IMR-90 (cell line): ENCODE measurements at places on chromosomes 12 and 14. TPM values are rescaled to one million over a fixed set of nuclear protein-coding genes. Genes with fewer than 3 reads are reported as not detected.
A peak's percentile ranks its signal among the peaks of the same experiment; 100 is the strongest.

SCFD1 gene
- total RNA-seq, result 74.0 and 143 TPM in 2 replicates

RASAL1 gene
- not detected in 2 replicates for total RNA-seq

ABCC9 gene
- 5.6 and 6.6 TPM in 2 replicates for total RNA-seq

CYP46A1 gene
- total RNA-seq, result under 0.01 and 0.18 TPM in 2 replicates

DNA sequence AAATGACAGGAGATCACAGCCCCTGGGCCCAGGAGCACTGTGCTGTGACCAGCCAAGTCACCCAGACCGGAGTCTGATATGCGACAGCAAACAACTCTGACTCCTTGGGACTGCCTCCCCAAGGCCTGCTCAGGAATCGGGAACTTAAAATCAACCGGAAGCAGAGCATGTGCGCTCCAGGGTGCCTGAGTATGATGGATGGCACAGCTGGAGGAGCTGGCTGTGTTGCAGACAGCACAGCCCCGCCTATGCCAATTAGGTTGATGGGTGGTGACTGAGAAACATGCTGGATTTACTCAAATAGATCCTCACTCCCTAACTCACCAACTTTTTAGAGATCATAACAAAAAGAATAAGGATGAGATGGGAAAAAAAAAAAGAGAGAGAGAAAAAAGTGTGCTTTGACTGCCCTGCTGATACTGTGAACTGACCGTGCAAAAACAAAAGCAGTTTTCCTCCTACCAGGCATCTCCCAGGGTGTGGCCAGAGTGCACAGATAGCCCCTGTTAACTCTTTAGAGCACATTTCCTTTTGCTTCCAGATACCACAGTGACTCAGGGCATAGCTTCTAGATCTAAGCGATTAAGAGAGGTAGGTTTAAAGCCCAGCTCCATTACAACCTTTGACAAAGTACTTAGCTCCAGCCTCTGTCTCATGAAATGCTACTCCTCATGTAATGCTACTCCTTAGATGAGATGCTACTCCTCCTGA, 27.4 kb upstream of the STON2 start:
- DNase-seq, result no peak

- DNase-seq, result peak; percentile 97
These were observed 55.5 kb downstream of the ETV6 start for GRCh38 chr12:11705010-11705409.

DNA sequence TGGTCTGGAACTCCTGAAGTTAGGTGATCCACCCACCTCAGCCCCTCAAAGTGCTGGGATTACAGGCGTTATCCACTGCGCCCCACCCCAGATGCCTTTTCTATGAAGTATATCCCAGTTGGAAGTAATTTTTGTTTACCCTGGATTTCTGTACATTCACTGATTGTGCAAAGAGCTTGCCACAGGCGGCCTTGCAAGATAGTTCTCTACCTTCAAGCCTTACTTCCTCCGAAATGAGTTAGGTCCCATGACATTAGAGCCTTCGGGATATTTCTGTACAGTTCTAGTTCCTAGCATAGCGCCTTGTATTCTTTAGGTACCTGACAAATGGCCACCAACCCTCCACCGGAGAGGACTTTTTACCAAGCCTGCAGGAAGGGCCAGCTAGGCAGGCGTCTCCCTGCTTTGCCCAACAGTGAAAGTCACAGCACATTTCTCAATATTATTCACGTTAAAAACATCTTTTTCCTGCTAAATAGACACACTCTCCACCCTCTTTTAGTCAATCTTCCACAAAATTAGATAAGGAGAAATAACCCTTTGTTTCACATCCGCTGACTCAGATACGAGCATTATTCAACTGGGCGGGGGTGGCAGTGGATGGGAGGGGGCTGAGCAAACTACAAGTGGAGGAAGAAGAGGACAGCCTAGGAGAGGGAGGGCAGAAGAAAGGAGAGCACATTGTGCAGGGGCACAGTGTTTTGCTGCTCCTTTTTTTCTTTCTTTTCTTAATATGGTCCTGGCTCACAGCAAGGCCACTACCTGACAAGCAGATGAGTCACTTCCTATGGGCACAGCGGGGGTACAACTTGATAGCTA, 40.0 kb upstream of the CAPRIN2 start:
- DNase-seq, result peak; percentile 85

DNA sequence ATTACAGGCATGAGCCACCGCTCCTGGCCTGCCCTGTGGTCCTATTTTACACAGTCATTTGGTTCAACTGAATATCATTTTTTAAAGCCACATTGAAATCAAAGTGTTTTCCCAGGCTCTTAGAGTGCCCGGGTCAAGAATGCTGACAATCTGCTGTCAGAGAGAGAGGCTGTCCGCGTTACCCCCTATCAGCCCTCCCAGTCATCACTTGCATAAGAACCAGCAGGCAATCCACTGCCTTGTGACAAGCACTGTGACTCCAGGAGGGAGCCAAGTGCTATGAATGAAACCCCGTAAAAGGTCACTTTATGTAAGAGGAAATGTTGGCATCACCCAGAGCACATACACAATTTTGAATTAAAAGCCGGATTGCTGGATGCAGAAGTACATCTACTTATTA, 13.5 kb downstream of the PHLDA1 start:
- DNase-seq, result peak; percentile 61

DNA sequence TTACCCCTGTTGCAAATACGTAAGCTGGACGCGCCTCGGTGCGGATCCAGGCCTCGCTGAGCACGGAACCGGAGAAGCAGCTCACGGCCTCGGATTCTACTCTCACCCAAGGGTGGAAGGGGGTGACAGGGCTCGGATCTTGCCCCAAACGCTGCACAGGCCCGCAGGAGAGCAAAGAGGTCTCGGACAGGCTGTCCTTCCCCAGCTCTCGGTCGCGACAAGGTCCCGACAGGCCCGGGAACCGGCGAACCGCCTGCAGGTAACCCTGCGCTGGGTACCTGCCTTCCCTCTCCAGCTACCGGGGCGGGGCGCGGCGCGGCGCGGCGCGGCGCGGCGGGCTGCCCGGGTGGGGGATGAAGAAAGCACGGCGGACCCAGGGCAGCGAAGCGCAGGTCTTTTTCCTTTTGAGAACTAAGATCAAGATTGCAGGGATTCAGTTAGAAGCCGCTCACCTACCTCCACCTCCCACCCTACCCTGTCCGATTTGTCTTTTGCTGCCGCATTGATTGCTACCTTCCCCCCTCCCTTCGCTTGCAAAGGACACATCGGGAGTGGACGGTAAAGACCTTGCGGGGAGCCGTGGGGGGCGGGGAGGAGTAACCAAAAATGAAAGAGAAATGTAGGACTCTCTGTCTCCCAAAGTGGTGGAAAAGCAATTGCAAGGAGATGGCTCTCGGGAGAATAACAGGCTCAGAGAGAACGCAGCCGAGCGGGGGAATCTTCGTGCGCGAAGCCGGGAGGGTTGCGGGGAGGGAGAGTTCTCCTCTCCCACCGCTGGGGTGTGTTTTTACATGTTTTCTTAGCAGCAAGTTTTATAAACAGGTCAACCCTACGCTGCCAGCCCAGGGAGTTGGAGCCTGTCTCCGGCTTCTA, 8.4 kb upstream of the TBX3 start:
- DNase-seq, result no peak
